ENCODE measurements at places on chromosomes 1 and 21. TPM values are rescaled to one million over a fixed set of nuclear protein-coding genes. Genes with fewer than 3 reads are reported as not detected.

Gene CD53
- total RNA-seq: 194 TPM

Gene CLCA1
- not detected for total RNA-seq

Gene ADAM30
- total RNA-seq: not detected

Gene LAD1
- total RNA-seq: not detected

Gene REG4
- 3.0 TPM for total RNA-seq

Gene ANGPTL3
- total RNA-seq: not detected

Gene WNT3A
- not detected for total RNA-seq

Gene IQCC
- 5.7 TPM for total RNA-seq

Gene FYB2
- not detected for total RNA-seq

Gene SLAMF1
- total RNA-seq: 75.0 TPM

Gene ATP5IF1
- total RNA-seq: 135 TPM

Gene RNU1-2
- total RNA-seq: 1,293 TPM

Gene SFN
- 0.37 TPM for total RNA-seq

Gene C2CD4D
- total RNA-seq: 1.9 TPM

Gene IL19
- not detected for total RNA-seq

Gene DEPDC1
- 11.4 TPM for total RNA-seq

Gene BMP8B
- total RNA-seq: 0.91 TPM

Gene CR1L
- not detected for total RNA-seq

Gene SGIP1
- total RNA-seq: not detected

Gene CCDC28B
- 21.0 TPM for total RNA-seq

Gene EFCAB7
- 7.4 TPM for total RNA-seq

Gene EPRS1
- 204 TPM for total RNA-seq

Gene PPM1J
- not detected for total RNA-seq

Gene SLC2A1
- total RNA-seq: 108 TPM

Gene RIPPLY3
- 0.09 TPM for total RNA-seq

Gene C1orf115
- total RNA-seq: 0.16 TPM

Gene OPRD1
- total RNA-seq: not detected

Gene OVAAL
- not detected for total RNA-seq

Gene LPAR3
- 0.85 TPM for total RNA-seq

Gene DIPK1A
- 10.9 TPM for total RNA-seq

Gene NBPF26
- total RNA-seq: 21.9 TPM

Gene AIM2
- total RNA-seq: 41.1 TPM

Gene CD101
- total RNA-seq: 0.39 TPM

Gene CD1E
- total RNA-seq: not detected

Gene KMO
- total RNA-seq: 1.4 TPM

Gene COL6A2
- 25.1 TPM for total RNA-seq

Gene CLIC6
- 0.44 TPM for total RNA-seq

Gene FCGR1A
- not detected for total RNA-seq

Gene FCER1G
- total RNA-seq: 5.1 TPM

Gene PTGFR
- total RNA-seq: not detected

Gene GJA8
- total RNA-seq: not detected

Gene RGS8
- total RNA-seq: not detected

Gene LYPD8
- total RNA-seq: not detected

Gene VPS13D
- 28.5 TPM for total RNA-seq

Gene RHEX
- total RNA-seq: not detected

Gene CHIA
- total RNA-seq: not detected

Gene PLA2G2D
- total RNA-seq: not detected

Data from CD8-positive, alpha-beta memory T cell (primary cell).